Right renal pelvis (tissue), 4 donors: ENCODE measurements at places on chromosomes 7 and 10.
A peak's percentile ranks its signal among the peaks of the same experiment; 100 is the strongest.

DNA sequence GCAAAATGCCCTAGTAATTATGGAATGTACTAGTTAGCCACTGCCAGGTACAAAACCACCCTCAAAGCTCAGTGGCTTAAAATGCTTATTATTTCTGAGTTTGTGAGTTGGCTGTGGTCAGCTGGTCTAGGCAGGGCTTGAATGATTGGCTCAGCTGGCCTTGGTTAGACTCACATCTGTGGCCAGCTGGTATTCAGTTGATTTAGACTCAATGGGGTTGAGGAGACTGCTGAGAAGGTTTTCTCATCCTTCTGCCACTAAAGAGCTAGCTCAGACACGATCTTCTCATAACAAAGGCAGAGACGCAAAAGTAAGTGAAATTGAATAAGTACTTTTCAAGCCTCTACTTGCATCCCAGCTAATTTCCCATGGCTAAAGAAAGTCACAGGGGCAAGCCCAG lies 57.1 kb upstream of the CYP2C18 start:
- no peak for DNase-seq

- no peak for DNase-seq
These were observed 1.7 kb upstream of the MYO1G start for GRCh38 chr7:44980393-44981034.

- DNase-seq, result no peak
These were observed 14.5 kb downstream of the LIMK1 start for GRCh38 chr7:74097937-74098614.

- DNase-seq, result no peak
These were observed 181.8 kb downstream of the LRRTM3 start for GRCh38 chr10:67107670-67108069.

DNA sequence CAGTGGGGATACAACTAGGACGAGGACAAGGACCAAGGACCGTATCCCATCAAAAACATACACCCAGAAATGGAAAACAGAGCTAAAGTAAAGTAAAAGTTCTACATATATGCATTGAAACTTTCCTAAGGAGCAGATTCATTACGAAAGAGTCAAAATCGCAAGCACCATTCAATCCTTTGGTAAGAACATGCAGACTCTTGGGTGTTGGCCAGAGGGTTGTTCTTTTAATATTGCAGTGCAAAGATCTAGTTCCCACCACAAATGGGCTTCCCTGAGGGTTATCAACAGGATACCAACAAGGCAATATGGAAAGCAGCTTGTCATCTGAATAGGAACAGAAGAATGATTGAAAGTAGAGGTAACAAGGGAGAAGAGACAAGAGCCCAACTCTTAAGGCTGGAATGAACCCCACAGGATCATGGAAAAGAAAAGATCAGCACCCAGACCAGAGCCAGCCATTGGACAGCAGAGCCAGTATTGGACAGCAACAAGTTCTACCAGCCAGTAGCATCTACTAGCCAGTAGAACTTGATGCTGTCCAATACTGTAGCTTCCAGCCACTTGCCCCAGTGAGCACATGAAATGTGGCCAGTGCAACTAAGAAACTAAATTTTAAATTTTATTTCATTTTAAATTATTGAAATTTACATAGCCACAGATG lies 66.0 kb downstream of the OSBPL3 start:
- DNase-seq, result no peak

- DNase-seq, result no peak
These were observed 47.9 kb downstream of the IRF5 start for GRCh38 chr7:128985660-128986059.

- no peak for DNase-seq
These were observed 81.2 kb downstream of the RAMP3 start for GRCh38 chr7:45238806-45239205.

- no peak for DNase-seq
These were observed 110.6 kb downstream of the ZMIZ1 start for GRCh38 chr10:79179164-79179956.

DNA sequence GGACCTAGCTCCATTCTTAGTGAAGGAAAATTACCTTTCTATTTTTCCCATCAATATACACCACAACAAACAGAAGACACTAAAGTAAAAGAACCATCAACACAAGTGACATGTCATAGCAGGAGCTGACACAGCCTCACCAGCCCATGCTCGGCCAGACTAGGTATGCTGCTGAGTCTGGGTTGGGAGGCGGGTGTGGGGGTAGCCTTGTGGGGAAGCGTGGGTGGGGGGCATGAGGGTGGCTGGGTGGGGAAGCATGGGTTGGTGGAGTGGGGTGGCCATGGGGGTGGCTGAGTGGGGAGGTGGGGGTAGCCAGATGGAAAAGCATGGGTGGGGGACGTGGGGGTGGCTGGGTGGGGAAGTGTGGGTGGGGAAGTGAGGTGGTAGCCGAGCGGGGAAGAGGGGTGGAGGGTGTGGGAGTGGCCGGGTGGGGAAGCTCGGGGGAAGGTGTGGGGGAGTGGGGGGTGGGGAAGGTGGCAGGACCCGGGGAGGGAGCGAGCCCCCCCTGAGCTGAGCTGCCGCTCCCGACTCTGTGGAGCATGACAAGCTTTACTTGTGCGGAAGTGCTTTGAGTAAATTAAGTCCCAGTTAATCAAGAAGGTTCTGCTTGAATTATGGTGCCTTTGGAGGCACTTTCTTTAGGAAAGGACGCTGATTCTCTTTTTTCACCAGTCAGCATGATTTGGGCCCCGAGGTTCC lies 294.6 kb upstream of the ZNF32 start:
- DNase-seq, result no peak

DNA sequence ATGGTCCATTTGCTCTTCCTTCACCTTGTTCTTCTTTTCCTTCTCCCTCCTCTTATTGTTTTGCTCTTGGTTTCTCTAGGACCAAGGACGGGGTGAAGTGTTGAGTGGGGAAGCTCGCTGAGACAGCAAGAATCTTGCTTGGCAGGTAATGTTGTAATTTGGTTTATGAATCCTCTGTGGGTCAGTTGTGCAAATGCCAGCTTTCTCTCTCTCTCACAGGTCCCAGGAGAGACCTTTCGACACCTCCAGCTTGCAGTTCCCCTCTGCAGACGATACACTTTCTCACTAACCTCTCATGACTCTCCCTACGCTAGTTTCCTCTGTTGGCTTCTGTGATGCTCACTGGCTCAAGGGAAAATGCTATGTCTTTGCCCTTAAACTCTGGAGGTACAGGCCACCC lies 77.0 kb downstream of the FRMD4A start:
- DNase-seq, result no peak

DNA sequence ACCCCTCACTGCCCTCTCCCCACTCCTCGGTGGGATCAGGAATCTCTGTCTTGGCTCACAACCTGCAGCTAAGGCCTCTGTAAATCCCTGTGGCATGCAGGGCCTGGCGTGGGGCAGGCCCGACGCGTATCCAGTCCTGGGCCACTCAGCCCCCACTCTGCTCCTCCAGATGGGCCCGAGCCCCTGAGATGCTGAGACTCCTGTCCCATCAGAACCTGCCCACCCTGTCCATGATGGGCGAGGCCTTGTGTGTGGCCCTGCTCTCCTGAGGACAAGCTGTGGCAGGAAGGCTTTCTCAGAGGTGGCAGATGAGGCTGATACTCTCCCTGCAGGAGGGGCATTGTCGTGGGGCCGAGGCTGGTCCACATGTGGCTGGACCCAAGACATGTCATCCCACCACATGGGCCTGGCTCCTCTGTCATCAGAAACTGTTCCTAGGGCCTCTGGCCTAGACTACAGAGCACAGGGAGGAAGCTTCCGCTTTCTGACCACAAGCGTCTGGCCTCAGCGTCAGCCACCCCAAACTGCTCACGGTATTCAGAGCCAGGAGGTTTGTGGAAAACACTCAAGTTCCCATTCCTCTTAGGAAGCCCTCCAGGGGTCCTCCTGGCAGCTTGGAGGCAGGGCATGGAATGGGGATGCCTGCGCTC lies 6.0 kb downstream of the ALOX5 start:
- no peak for DNase-seq

GRCh38 chr10:29925771-29926692 lies 133.4 kb downstream of the JCAD start:
- no peak for DNase-seq

- no peak for DNase-seq
These were observed 226.4 kb downstream of the BUB3 start for GRCh38 chr10:123380491-123381085.

GRCh38 chr10:30247704-30248103 lies 101.4 kb downstream of the MTPAP start:
- no peak for DNase-seq

- no peak for DNase-seq
These were observed 16.8 kb downstream of the OSBPL3 start for GRCh38 chr7:24963218-24963617.

DNA sequence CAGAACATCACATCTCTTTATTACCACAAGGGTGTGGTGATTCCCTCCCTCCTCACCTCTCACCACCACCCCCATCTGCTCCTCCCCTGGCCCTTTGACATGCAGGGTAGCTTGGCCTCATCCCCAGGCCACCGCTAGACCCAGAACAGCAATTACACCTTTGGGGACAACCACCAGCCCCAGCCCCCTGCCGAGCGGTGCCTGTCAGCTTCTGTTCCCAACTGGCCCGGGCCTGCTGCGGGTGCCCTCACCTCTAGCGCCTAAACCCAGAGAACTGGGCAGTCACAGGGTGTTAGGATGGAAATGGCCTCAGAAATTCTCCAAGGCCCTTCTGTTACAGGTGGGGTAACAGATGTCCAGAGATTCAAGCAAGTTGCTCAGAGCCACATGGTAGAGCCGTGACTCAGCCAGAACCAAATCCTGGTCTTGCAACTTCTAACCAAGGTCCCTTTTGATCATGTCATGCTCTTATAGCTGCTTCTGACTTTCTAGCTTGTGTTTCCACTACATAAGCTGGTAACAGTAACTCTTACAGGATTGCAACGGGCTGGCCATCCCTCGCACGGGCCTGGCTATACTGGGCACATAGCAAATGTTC lies 78.0 kb downstream of the PRKAG2 start:
- DNase-seq, result no peak

- DNase-seq, result no peak
These were observed 44.2 kb downstream of the ADCYAP1R1 start for GRCh38 chr7:31096198-31096876.

- DNase-seq, result no peak
These were observed 40.1 kb downstream of the ELMO1 start for GRCh38 chr7:37408291-37409228.

DNA sequence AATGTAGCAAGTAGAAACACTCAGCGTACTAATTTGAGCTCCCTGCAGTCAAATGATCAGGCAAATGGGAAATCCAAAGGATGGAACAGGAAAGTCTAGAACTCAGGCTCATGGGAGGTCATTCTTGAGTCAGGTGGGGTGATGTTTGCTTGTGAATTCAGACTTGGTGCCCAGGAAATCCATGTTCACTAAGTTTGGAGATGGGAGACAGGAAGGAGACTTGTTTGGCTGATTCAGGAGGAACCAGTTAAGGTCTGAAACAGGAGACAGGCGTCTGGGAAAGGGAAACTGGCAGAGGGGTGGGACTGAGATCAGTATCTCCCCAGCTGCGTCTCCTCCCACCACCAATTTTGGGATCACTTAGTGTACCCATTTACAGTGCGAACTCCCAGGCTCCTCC lies 38.4 kb upstream of the ZNF438 start:
- DNase-seq, result no peak

DNA sequence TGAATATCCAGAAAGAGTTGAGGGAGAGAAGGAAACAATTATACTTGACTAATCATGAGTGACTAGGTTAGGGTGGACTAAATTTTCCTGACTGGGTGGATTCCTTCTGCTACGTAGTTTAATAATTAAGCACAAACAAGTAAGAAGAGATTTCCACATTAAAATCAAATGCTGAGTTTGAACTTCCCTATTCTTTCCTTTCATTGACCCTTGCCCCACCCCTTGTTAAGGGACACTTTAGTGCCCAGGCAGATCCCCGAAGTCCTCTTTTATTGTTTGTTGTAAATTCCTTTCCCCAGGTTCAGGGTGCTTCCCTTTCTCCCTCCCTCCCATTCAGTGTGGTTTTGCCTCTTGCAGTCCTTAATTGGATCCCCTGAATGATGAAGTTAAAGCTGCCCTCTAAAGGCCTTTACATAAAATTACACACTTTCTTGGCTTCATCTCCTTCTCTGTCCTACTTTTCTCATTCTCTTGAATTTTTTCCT lies 8.8 kb upstream of the SPAM1 start:
- DNase-seq, result peak; percentile 12

DNA sequence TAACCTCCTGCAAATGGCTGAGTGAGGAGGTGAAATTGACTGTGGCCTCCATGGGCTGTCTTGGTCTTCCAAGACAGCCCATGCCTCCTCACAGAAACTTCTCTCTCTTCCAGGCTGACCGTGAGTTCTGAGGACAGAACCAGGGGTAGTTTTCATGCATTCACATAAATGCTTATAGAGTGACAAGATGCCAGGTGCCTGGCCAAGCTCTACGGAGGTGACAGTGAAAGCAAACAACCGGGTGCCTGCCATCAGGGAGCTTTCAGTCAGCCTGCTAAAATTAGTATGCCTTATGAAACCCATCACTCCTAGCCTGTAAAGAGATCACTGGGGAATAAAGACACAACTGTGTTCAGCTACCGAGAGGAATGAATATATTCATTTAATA lies 919 bp upstream of the RHOBTB1 start:
- no peak for DNase-seq

DNA sequence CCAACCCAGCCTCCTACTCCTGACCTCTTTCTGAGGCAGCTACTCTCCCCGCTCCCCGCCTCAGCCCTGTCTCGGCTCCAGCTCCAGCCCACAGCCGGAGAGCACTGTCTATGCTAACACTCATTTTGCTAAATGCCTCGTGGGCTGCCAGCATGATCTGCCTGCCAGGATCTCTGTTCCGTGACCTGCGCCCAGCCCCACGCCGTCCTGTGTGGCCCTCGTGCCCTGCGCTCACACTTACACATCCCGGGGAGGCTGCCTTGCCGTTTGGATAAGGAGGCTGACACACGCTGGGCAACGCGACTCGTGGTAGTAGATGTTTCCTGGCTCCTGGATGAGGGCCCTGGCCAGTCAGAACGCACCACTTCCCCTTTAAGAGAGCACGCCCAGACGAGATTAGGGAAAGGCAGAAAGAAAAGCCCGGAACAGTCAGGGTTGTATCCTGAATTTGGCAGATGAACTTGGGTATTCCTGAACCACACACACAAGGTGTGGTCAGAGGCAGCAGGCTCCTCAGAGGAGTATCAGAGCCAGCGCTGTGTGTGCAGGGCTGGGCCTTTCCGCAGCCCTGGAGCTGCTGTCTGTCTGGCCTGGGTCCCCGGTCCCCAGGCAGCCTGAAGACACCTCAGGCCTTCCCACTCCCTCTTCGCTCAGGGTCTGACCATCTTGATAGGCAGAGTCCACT lies 97.7 kb upstream of the EFCAB10 start:
- DNase-seq, result no peak

- no peak for DNase-seq
These were observed 44.4 kb upstream of the AKR1C2 start for GRCh38 chr10:5047912-5048628.
